ENCODE measurements at places on chromosomes 6 and 20.

GRCh38 chr20:63740627-63741353, 1.2 kb downstream of the SLC2A4RG start:
- peak; percentile 90 for DNase-seq

DNA sequence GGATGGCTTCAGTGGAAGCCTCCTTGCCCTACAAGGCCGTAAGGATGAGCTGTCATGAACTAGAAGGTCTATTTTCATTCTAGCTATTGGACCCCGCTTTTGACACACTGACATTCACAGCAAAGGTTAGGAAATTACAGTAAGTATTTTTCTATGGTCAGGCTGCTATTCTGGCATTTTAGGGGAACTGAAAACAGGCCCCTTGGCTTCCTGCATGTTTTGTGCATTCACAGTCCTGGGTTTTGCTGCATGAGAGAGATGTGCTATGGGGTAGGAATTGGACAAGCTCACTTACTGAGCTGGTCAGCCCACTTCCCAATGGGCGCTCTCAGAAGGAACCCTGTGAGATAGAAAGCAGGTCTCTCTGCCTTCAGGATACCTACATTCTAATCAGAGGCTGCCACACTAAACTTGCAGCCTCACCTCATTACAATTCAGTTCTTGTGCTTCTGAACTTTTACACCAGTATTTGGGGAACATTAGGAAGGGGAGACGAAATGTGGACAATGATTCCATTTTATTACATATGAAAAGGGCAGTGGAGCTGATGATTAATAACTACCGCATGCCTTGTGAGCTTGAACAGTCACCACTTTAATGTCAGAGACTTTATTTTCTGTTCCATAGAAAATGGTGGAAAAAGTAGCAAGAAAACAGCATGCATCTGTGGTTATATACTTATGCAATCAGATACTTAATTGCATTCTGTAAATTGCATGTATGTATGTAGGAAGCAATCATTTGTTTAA, 86.6 kb upstream of the TAB2 start:
- no peak for DNase-seq

- DNase-seq: no peak
Measured at GRCh38 chr20:33280000-33280680, 2.9 kb upstream of the BPIFB1 start.

DNA sequence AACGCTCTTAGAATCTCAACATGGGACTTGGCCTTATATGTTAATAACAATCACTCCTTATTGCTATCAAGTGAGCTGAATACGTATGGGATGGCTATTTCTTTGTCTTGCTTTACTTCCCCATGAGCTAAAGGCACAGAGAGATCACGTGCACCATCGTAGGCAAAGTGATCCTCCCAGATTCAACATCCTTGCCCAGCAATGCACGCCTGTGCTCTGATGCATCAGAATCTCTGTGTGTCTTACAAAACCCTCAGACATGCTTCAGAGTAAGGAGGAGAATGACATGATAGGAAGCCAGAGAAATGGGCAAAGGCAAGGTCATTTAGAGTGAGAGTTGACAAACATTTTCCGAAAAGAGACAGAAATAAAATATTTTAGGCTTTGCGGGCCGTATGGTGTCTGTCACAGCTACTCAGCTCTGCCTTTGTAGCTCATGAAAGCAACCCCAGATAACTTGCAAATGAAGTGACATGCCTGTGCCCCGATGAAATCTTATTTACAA, 277.6 kb upstream of the CDH4 start:
- no peak for DNase-seq

- no peak for DNase-seq
Measured at GRCh38 chr6:19319005-19319404, 518.2 kb upstream of the ID4 start.

DNA sequence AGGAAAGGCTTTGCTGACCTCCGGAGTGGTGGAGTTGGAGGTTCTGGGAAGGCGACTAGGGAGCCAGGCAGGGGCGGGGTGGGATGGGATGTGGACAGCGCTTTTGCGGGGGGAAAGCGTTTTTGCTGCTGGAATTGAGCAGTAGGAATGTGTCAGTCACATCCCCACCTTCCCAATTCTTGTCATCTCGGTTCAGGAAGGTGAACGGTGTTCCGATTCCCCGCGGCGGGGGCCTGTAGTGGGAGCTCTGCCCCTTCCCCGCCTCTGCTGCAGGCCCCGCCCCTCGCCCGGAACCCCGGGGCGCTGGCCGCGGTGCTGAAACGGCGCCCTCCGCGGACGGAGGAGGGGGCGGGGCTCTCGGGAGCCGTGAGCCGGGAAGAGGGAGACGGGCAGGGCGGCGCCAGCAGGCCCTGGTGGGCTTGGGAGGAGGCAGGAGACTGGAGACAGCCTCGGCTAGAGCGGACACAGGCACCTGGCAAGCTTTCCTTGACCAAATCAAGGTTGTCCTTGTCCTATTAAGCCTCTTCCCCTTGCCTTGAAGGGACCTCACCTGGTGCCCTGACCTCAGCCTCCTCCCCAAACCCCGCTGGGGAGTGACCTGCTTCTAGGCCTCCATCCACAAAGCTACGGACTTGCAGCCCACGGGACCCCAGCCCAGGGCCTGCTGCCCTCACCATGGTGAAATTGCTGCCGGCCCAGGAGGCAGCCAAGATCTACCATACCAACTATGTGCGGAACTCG, at the start of gene LHFPL5:
Gene LHFPL5, plus strand, starts transcription at position 357 of the 741 bp plus-strand sequence. Its CDS starts 319 bp downstream, at position 676.
- peak; percentile 80 for DNase-seq

GRCh38 chr6:33075208-33075567, 602 bp upstream of the HLA-DPB1 start:
- no peak for DNase-seq

DNA sequence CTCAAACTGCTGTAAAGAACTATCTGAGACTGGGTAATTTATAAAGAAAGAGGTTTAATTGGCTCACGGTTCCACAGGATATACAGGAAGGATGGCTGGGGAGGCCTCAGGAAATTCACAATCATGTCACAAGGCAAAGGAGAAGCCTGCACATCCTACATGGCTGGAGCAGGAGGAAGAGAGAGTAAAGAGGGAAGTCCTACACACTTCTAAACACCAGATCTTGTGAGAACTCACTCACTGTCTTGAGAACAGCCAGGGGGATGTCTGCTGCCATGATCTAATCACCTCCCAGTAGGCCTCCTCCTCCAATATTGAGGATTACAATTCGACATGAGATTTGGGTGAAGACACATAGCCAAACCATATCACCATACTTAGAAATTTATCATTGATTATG, 1307.0 kb upstream of the GJE1 start:
- no peak for DNase-seq

GRCh38 chr6:44289726-44290260, 19.5 kb downstream of the TMEM151B start:
- no peak for DNase-seq

DNA sequence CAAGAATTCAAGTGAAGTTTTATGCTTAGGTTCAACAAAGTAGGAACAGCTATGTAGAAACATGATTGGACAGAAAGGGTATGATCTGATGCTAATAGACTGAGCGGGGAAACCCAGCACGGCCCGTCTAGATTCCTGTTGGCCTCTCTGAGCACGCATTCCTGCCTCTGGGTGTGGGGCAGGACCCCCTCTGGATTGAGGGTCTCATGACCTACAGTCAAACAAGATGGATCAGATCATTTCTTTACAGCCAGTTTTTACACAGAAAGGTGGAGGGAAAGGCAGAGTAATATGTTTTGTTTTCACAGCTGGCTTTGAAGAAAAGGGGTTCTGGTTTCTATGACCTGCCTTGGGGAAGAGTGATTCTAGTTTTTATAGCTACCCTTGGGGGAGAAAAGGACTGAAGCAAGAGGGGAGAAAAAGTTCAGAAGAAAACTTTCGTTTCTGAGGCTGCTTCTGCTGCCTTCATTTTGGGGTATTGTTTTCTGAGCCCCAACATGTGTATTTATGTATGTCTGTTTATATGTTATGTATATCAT, 99.6 kb upstream of the SLC22A16 start:
- DNase-seq: no peak

DNA sequence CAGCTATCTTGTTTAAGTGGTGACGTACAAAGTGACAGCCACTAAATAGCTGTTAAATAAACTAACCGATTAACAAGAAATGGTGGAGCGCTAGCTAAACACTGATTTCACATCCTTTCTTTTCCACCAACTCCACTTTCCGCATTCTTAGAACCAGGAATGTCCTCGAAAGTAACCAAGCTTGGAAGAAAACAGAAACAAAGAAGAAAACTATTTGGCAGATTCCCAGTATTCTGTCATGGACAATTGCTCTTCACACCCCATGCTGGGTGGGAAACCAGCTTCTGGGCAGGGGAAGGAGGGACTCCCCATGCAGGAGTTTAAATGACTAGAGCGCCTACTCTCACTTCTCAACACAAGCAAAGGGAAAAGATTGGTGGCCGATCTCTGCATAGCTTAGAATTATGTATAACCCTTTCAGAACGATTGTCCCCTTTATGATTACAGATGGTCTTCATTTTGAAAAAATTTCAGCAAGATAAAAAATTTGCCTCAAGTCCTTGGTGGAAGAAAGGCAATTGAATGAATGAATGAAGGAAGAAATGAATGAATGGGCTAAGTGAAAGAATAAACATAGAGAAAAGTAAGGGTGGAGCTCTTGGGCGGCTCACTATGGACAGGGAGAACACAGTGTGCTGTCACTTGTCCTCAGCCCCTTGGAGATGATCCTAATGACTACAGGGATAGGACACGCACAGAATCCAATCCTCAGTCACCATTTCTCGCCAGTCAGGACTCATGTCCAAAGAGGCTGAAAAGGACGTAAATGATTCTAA, 148.7 kb upstream of the NEDD9 start:
- no peak for DNase-seq

- DNase-seq: no peak
Measured at GRCh38 chr20:61778495-61778863, 287.2 kb downstream of the TAF4 start.

- no peak for DNase-seq
Measured at GRCh38 chr6:42505385-42505718, 53.6 kb upstream of the TRERF1 start.

DNA sequence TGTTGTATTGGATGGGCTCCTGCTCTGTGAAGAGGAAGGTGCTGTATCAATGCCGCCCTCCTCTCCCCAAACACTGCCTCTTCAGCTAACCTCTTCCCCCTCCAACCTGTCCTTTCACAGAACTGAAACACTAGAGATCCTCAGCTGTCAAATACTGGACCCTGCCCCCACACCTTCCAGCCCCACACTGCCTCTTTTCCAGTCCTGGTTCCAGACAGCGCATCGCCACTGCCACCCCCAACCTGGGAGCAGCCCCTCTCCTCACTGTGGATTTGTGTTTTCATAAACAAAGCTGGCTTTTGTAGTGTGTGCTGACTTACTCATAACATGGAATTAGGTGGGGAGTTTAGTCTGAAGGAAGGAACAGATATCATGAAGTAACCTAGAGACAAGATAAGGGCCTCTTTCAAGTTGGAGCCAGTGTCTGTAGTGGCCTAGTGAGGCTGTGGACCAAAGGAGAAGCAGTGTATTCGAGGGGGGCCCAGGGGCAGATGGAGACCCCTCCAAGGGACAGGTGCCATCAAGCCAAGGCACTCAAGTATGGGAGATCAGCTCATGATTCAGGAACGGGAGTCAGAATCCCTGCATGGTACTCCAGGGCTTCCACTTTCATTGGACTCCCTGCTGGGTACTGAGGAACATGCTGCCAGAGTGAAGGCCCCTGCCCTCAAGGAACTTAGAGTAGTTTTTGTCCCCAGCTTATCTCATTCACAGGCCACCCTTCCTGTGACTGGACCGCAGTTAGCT, 2.1 kb downstream of the SCUBE3 start:
- no peak for DNase-seq

- DNase-seq: no peak
Measured at GRCh38 chr6:159376516-159377158, 207.4 kb downstream of the FNDC1 start.

DNA sequence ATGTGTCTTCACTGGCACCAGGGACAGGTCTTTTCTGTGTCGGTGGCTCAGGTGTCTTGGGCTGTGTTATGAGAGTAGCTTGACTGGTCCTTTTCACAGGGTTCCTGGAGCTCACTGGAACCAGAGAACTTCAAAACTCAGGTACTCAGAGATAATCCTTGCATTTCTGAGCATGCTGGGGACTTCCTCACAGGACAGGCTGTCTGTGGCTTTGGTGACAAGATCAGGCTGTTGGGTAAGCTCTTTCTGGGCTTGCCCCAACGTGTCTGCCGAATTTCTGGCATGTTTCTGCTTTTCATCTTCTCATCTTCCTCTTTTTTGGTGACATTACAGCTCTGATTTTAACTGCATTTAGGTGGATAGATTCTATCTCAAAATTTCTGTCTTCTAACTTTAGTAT, 270.0 kb downstream of the CDH26 start:
- DNase-seq: no peak

- no peak for DNase-seq
Measured at GRCh38 chr20:40930561-40930960, 98.1 kb upstream of the TOP1 start.

DNA sequence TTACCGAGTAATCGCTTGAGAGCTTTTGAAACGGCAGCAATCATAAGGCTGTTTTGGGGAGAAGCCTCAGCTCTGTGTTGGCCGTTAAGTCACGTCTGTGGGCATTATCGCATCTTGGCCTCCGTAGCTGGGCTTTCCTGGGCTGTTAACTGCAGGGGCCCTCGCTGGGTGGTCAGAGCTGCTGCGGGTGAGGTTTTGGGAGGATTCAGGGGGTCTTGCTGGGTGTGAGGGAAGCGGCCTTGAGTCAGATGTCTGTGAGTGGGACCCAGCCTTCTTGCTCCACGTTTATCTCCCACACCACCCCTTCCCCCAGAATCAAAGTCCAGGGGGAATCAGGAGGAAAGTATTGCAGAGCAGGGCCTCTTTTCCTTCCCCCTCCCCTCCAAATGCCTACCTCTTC, 3.2 kb upstream of the APCDD1L start:
- DNase-seq: no peak

DNA sequence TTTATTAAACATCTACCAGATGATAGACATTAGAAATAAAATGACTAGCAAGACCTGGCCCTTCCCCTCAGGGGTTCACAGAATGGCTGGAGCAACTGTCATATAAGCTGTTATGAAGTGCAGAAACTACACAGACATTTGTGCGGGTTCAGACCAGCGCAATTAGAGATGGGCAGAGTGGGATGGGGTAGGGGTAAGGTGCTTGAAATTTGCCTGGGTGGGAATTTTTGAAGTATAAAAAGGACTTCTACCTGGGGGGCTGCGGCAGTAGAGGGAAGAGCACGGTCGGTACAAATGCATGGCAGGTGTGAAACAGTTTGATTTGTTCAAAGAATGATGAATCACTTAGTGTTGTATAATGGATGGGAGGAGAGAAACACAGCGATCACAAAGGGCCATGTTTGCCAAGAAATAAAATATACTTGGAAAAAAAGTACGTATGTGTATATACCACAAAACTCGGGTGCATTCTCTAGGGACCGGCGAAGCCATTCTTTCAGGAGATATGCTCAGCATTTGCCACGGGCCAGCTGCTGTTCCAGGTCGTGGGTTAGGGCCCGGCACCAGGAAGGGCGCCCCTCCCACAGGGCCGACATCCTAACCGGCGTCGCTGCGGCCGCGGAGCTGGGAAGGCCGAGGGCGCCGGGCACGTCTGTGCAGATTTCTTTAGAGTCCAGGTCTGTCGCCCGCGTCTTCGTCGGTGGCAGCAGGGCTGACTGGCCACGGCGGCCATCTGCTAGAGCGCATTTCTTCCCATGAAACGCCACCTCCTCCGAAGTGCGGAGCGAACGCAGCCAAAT, 809 bp upstream of the NOL7 start:
- no peak for DNase-seq
